CD4-positive, alpha-beta T cell (primary cell): ENCODE measurements at places on chromosomes 11 and 22.

- peak; percentile 33 for DNase-seq
These were observed 491.8 kb downstream of the ETS1 start for GRCh38 chr11:128095466-128095981.

- no peak for DNase-seq
These were observed 978 bp upstream of the CLDN5 start for GRCh38 chr22:19525116-19525660.

GRCh38 chr11:105297463-105297862 is 157.9 kb upstream of the CARD18 start:
- DNase-seq = no peak

- DNase-seq = no peak
These were observed 14.1 kb downstream of the AASDHPPT start for GRCh38 chr11:106091480-106092123.

- DNase-seq = no peak
These were observed 116.4 kb downstream of the ARHGAP32 start for GRCh38 chr11:129075757-129076156.

- peak; percentile 16 for DNase-seq
These were observed 4.4 kb upstream of the FOXRED2 start for GRCh38 chr22:36510966-36511881.

DNA sequence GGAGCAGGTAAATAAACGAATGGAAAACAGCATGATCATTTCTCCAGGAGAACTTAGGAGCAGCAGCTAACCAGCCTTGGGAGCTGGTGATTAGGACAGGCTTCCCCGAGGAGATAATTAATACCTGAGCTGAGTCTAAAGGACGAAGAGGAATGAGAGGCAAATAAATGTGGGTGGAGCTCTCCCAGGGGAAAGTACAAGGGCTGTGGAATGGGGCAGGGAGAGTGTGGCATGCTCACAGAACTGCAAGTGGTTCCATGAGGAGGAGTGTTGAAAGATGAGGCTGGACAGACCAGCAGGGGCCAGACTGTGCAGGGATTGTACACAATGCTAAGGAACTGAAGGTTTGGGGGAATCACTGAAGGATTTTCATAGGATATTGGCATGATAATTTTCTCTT is 14.2 kb upstream of the TLCD5 start:
- DNase-seq = no peak

DNA sequence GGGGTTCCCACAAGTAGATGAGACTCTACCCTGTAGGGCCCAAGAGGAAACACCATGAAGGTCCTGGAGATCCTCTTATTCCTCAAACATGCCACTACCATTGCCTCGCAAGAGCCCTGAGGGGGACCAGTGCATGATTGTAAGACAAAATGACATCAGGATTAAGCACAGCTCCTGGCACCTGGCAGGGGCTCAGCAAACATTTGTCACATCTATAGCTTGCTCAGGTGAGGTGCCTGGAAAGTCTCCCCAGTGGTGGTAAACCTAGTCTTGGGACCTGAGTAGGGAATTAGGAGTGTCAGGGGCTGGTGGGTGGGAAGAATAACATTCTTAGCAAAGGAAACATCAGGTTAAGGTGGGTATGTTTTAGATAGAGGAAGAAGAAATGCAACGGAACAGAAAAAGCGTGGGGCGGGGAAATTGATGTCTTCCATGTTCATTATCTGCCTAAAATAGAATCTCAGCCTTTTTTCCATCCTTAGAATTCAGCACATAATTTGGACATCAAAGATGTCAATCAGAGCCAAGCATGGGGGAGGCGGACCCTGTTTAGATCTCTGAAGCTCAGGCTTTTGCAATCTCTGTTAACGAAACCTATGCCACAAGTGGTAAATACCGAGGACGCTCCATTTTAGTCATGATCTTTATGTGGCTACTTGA is 924 bp downstream of the YPEL1 start:
- DNase-seq = no peak

- no peak for DNase-seq
These were observed 4.2 kb upstream of the OSM start for GRCh38 chr22:30270832-30271231.

- DNase-seq = peak; percentile 65
These were observed 396 bp downstream of the OSBP start for GRCh38 chr11:59615120-59615636.
